ENCODE measurements at places on chromosomes 2 and 18.
A peak's percentile ranks its signal among the peaks of the same experiment; 100 is the strongest.

GRCh38 chr18:3139406-3139805 lies 80.4 kb downstream of the MYOM1 start:
- no peak for DNase-seq

GRCh38 chr2:101679037-101679726 lies 18.3 kb upstream of the MAP4K4 start:
- DNase-seq = no peak

DNA sequence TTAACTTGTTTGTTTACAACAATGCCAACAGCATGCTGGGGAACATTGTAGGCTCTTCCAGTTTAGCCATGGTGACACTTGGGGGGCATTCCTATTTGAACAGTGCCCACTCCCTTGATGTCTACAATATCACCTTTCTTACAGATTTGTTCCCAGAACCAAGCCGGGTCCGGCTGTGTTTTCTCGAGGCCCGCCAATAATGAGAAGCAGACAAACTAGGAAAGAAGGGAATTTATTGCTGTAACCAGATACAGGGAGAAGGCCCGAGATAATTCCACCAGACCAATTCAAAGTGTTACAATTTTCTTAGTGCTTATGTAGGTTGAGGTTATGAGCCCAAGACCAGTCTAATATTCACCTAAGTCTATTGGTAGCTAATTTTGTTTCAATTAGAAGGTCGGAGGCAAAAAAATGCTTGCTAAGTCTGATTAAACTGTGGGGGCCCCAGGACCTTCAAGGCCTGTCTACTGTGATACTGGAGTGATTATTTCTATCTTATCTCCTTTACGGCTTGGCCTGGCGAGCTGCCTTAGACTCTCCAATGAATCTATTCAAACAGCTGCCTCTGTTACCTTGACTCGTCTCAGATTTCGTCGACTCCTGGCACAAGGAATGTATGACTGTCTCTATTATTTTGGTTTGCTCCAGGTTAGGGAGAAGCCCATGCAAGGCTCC lies 59.1 kb upstream of the PSME4 start:
- no peak for DNase-seq

DNA sequence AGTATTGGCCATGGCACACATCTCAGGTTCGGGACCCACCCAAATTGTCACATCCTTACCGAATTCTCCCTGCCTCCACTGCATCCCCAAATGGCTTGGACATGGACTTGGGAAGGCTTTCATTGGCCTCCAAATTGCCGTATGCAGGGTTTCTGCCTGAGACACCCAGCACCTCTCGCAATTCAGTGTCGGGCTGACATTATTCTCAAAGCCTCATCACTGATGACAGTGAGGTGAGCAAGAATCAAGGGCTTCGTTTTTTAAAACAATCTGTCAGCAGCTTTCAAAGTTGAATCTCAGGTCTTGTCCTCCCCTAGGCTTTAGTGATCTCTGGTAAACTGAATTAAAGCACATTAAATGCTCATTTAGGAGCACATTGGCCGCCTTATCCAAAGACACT lies 29.5 kb upstream of the TGFA start:
- DNase-seq = no peak

GRCh38 chr2:241776336-241777169 lies at the start of gene GAL3ST2:
TSS of gene GAL3ST2 (plus strand) at chr2:241776822. CDS start at chr2:241776956, 134 bp downstream.
- no peak for DNase-seq

- no peak for DNase-seq
Measured at GRCh38 chr2:126777620-126777978, 121.1 kb upstream of the TEX51 start.

- DNase-seq = no peak
Measured at GRCh38 chr2:29583104-29583503, 338.3 kb downstream of the ALK start.

DNA sequence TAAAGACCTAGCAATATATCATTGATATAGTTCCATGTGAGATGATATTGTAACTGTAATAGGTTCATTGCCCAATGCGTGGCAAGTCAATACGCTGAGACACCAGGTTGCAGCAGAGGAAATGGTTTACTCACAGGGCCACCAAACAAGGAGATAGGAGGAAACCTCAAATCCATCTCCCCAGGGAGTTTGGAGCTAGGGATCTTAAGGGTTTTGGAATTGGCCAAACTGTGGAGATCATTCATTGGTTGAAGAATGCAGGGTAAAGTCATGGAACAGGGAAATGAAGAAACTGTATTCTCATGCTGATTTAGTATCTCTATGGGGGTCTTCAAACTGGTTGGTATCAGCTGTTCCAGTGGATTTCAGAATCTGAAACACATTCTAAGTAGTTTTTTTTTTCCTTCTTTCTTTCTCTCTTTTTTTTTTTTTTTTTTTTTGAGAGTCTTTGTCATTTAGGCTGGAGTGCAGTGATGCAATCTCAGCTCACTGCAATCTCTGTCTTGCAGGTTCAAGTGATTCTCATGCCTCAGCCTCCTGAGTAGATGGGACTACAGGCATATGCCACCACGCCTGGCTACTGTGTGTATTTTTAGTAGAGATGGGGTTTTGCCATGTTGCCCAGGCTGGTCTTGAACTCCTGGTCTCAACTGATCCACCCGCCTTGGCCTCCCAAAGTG lies 30.7 kb upstream of the PPM1B start:
- DNase-seq = no peak

GRCh38 chr2:157336137-157337010 lies 10.8 kb upstream of the ERMN start:
- DNase-seq = peak; percentile 14

DNA sequence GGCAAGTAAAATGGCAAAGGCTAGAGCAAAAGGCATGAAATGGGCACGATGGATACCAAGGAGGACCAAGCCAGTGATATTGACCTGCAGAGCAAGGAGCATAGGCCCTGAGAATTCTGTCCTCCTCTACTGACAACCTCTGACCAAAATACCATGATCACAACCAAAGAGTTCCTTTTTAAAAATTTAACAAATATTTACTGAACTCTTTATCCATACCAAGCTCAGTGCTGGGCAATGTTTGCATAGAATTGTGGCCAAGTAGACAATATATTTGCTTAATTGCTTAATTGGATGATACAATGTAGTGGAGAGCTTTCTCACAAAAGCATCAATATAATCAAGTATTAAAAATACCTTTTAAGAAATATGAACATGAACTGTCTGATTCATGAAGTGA lies 265.7 kb downstream of the ICOS start:
- DNase-seq = no peak

DNA sequence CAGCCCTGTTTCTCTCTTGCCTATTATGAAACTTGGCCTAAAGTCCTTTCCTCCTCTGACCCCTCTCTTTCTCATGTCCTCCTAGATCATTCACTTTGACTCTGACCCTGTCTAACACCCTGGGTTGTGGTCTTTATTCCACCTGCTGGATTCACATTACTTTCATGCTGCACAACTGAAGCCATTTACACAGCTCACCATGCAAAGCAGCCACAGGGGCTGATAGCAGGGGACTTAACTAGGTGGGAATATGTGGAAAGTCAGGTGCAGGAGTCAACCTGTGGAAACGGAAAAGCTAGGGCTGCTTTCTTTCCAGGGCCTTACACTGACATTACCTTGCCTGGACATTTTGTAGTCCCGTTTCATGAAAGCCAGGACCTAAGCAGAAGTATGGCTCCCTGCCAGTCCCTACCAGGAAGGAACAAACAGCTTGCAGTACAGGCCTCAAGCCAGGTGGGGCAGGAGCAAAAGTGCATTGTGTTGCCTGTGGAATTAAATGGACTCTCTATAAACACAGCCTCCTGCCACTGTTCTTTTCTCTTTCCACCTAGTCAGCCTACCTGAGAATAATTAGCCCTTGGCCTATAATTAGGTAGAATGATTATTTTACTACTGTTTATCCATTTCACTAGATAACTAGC lies 11.8 kb downstream of the MAPRE3 start:
- DNase-seq = peak; percentile 87

GRCh38 chr2:200829258-200829655 lies 17.5 kb downstream of the BZW1 start:
- no peak for DNase-seq
